ENCODE measurements at places on chromosomes 1 and 21.

DNA sequence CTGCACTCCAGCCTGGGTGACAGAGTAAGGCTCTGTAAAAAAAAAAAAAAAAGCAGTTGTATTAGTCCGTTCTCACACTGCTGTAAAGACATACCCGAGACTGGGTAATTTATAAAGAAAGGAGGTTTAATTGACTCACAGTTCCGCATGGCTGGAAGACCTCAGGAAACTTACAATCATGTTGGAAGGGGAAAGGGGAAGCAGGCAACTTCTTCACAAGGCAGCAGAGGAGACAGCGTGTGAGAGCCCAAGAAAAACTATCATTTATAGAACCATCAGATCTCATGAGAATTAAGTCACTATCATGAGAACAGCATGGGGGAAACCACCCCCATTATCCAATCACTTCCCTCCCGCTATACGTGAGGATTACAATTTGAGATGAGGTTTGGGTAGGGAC, 151.7 kb upstream of the NR5A2 start:
- DNase-seq = no peak

- no peak for DNase-seq
Observed at GRCh38 chr1:43636006-43636641, 13.8 kb upstream of the KDM4A start.

- no peak for DNase-seq
Observed at GRCh38 chr21:34561806-34562205, 49.8 kb upstream of the KCNE1 start.

GRCh38 chr1:234613128-234613875, 3.3 kb upstream of the IRF2BP2 start:
- no peak for DNase-seq

- DNase-seq = no peak
Observed at GRCh38 chr1:34850382-34850781, 9.2 kb downstream of the SMIM12 start.

DNA sequence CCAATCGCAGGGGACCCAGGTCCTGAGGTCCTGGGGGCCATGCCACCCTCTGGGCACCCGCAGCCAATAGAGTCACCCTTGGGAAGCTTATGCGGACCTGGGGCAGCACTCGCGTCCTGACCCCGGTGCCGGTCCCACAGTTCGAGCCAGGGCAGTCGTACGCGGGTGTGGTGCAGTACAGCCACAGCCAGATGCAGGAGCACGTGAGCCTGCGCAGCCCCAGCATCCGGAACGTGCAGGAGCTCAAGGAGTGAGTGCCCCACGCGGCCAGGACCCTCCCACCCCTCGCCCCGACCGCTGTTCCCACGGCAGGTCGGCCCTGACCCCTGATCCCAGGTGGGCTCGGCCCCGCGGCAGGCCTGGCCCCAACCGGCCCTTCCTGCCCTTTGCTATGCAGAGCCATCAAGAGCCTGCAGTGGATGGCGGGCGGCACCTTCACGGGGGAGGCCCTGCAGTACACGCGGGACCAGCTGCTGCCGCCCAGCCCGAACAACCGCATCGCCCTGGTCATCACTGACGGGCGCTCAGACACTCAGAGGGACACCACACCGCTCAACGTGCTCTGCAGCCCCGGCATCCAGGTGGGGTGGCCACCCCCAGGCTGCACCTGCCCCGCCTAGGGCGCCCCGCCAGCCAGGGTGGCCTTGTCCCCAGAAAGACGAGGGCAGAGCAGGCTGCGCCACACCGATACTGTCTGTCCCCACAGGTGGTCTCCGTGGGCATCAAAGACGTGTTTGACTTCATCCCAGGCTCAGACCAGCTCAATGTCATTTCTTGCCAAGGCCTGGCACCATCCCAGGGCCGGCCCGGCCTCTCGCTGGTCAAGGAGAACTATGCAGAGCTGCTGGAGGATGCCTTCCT, 20.5 kb downstream of the COL6A1 start:
- peak; percentile 2 for DNase-seq

- DNase-seq = no peak
Observed at GRCh38 chr1:54805981-54806381, 4.9 kb upstream of the TTC22 start.

GRCh38 chr1:190323530-190323929, 154.1 kb downstream of the BRINP3 start:
- DNase-seq = no peak

- DNase-seq = peak; percentile 89
Observed at GRCh38 chr1:24186993-24187790, at the start of gene IFNLR1. IFNLR1 (minus strand) TSS chr1:24187289; CDS start chr1:24187248, 41 bp downstream.

DNA sequence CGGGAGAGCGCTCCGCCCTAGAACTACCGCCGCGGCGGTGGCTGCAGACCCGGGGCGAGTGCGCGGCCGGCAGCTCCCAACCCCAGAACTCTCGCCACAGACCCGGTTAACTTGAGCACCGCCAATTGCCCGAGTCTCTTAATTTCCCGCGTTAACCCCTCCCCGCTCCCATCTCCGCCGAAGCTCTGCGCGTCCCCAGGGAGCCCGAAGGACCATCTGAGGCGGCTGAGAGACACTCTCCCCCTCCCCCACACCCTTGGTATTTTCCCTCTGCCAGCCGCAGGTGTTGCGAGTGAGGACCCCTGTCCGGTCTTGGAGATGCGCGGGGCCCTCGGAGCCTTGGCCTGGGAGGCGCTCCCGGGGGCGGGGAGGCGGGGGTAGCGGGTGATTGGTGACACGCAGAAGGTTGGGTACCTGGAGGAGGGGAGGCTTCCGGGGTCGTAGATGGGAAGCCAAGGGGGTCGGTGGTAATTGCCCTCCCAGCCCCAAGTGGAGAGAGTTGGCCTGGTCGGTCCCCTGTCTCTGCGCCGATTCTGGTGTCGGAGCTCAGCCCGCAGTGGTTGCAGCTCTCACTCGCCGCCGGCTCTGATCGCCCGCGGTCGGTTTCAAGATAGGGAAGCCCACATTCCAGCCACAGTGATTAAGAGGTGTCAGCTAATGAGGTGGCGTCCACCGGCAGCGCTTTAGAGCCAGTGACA, 858 bp upstream of the SUSD4 start:
- DNase-seq = peak; percentile 30

- DNase-seq = no peak
Observed at GRCh38 chr1:195761104-195761503, 847.1 kb downstream of the KCNT2 start.

DNA sequence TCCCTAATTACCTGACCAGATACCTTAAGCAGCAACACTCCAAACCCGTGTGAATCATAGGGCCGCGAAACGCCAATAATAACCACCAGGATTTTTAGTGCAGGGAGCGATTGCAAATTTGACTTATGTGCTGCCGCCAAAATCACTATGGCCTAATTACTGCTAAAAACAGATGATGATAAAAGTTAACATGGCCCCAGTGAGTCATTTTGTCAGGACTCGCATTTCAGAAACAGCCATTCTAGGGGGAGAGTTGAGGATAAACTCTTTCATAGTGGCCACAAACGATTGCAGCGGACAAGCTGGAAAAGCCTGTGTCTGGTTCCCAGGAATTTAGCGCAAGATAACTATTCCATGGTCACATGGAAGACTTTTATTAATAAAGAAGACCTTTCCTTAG, 103.4 kb downstream of the HLX start:
- no peak for DNase-seq

DNA sequence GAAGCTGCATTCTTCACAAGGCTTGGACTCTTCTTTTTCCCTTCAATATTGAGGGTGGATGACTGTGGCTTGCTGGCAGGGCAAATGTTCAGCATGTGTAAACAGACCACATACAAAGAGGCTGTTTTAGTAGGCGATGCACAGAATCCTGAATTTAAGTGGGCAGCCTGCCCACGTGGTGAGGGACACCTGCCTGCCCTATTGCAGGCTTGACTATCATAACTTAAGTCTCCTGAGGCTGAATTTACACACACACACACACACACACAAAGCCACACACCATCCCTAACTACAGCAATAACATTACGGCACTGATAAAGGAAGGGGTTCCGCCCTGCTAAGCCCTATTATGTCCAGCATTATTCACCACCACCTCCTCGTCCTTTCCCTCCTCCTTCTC, 15.9 kb downstream of the SYT2 start:
- DNase-seq = no peak

GRCh38 chr1:31396633-31397351, 16.2 kb upstream of the SERINC2 start:
- DNase-seq = no peak

GRCh38 chr1:223525957-223526356, 132.7 kb downstream of the CCDC185 start:
- no peak for DNase-seq

DNA sequence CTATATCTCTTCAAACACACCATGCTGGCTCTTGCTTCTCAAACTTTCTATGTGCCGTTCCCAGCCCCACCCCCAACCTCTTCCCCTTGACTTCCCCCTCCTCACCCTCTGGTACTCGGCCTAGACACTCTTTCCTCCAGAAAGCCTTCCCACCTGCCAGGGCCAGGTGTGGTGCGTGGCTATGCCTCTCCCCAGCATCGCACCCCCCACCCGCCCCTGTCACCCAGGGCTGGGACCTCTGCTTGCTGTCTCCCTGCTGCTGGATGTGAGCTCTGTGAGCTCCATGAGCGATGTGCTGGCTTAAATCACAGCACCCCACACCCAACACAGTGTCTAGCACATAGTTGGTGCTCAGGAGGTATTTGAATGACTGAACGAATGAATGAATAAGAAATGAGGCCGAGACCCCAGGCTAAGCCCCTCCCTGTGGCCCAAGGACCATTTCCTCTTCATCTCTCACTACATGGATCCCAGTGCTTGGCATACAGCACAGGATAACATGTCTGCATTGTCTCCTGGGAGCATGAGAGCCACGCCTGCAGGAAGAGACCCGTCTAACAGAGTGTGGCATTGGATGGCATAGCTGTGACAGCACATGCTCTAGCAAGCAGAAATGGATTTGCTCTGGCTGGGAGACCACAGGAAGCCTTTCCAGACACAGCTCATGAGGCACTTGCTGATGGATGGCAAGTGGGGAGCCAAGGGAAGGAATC, 19.7 kb downstream of the TNNT2 start:
- no peak for DNase-seq

- DNase-seq = no peak
Observed at GRCh38 chr21:41927727-41928409, 25.9 kb downstream of the C2CD2 start.

- no peak for DNase-seq
Observed at GRCh38 chr1:95534985-95535384, 301.0 kb downstream of the RWDD3 start.

- no peak for DNase-seq
Observed at GRCh38 chr1:185207980-185208602, 51.1 kb downstream of the SWT1 start.

GRCh38 chr1:61581251-61581650, 143.7 kb downstream of the TM2D1 start:
- DNase-seq = no peak

DNA sequence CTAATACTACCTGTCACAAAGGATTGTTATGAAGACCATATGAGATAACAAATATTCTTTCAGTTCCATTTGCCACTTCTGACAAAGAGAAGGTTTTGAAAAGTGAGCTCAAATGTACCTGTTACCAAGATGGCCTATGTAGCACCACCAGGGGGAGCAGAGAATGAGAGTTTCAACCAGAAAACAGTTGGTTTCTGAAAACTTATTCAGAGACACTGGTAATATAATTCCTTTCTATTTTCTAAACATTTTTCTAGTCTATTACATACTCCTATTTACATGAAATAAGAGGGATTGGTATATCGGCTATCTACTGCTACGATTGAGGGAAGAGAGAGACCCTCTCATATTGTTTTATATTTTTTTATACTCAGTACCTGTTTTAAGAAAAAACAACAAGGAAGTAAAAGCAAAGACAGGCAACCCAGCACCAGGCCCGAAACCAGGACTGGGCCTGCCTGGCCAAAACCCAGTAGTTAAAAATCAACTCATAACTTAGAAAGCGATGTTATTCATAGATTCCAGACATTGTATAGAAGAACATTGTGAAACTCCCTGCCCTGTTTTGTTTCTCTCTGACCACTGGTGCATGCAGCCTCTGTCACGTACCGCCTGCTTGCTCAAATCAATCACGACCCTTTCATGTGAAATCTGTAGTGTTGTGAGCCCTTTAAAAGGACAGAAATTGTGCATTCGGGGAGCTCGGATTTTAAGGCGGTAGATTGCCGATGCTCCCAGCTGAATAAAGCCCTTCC, 48.3 kb downstream of the IL23R start:
- DNase-seq = peak; percentile 62

DNA sequence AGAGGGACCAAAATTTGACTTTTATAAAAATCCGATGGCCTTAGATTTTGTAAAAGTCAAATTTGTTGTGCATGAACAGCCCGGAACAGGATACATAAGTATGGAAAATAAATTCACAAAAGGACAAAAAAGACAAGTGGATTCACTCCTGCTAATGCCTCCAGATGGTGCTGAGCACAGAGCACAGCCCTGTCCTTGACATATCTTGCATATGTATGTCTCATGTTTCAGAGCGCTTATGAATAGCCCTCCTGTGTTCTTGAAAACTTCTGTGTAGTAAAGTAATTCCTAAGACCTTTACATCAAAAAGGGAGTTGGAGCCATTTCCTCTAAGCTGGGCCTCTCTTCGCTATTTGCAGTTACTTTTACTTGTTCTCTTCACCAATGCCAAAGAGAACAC, 110.7 kb upstream of the RAB3GAP2 start:
- no peak for DNase-seq

DNA sequence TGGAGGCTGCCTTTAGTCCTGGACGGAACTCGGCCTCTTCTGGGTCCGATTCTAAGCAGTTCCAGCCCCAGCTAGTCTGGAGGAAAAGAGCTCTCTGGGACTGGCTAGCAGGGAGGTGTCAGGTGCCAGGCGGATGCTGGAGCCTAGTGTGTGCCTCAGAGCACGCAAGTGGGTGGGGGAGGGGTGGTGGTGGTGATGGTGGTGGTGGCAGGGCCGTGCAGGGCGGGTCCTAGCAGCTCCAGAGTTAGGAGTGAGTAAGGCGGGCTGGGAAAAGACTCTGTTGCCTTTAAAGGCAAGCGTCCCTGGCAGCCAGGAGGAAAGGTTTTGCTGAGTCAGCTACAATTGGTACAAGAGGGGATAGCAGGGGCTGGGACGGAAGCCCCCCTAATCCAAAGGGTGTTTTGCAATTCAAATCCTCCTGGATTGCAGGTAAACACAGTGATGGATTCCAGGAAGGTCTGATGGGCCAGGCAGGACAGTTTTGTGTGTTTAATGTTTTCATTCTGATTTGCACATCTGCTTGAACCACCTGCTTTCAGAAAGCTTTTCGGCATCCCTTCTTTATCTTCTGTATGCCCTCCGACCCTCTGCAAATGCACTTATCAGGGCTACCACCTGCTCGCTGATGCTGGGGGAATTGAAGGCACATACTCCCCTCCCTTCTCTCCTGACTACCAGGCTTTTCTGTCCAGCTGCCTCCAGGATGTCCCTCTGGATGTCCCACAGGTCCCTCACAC, 4.1 kb upstream of the SLC2A1 start:
- no peak for DNase-seq

DNA sequence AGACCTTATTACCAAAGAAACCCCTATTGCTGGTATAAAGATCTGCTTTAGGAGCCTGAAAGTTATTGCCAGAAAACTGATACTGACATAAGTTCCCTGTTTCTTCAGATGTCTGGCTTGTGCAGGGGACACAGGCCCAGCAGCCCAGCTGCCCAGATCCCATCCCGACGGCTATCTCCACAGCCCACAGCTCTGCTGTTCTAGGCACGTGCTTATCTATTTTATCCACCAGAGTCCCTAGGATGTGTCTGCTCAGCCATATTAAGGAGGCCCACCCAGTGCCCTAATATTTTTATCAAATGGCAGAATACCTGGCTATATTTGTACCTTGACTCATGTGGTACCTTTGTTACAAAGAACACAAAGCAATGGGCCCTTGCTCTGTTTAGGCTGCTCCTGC, 58.9 kb downstream of the DDX20 start:
- DNase-seq = no peak

All from stimulated activated naive CD8-positive, alpha-beta T cell treated with anti-CD3 and anti-CD28 coated beads, Interleukin-15, Interleukin-2, amounts not matched to agents 100 U/mL and 50 U/mL, for 24 hours (primary cell).